ENCODE measurements at places on chromosomes 12 and 14. TPM values are rescaled to one million over a fixed set of nuclear protein-coding genes. Genes with fewer than 3 reads are reported as not detected.

DNA sequence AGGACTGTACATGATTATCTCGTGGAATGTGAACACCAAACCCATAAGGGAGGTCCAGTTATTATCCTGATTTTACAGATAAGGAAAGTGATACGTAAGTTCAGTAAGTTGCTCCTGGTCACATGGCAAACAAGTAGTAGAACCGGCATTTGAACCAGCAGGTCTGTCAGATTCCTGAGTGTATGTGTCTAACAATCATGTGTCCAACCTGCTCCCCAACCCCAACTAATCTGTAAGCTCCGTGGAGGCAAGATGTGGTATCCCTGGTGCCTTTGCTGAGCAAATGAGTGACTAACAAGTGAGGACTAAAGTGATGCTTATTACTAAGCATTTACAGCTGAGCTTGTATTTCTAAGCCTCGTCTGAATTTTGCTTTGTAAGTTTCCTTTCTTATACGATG lies 65.9 kb downstream of the PTPN21 start:
- peak; percentile 81 for DNase-seq

DNA sequence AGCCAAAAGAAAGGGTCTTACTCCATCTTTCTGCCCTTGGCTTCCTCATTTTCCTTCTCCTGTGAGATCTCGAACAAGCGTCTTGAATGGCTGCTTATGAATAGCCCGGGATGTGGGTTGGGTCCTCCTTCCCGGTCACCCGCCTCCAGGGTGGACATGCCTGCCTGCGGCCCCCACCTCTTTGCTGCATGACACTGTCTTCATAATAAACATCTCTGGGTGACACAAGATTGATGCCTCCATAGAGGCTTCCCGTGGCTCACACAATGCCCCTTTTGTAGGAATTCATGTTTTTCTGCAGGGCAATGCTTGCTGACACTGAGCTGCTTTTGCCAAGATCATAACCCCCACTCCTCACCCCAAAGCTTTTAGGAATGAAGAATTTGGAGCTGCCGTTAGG lies 125.9 kb downstream of the ZNF664 start:
- no peak for DNase-seq

- DNase-seq, result no peak
These were observed 11.8 kb downstream of the MTERF2 start for GRCh38 chr12:106975098-106975497.

DNA sequence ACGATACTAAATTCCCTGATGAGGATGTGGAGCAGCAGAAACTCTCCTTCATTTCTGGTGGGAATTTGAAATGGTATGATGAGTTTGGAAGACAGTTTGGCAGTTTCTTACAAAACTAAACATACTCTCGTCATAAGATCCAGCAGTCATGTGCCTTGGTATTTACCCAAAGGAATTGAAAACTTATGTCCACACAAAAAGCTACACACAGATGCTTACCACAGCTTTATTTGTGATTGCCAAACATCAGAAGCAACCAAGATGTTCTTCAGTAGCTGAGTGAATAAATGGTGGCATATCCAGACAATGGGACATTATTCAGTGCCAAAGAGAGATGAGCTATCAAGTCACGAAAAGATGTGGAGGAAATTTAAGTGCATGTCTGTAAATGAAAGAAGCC lies 10.7 kb upstream of the APOLD1 start:
- DNase-seq, result no peak

DNA sequence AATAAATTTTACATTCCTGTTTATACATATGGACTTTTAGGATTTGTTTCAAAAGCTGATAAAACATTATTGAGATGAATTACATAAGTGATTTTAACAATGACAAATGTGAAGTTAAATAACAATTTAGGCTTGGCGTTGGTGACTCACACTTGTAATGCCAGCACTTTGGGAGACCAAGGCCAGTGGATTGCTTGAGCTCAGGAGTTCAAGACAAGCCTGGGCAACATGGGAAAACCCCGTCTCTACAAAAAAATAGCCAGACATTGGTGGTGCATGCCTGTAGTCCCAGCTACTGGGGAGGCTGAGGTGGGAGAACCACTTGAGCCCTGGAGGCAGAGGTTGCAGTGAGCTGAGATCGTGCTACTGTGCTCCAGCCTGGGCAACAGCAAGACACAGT lies 7.4 kb downstream of the ACOT2 start:
- DNase-seq, result peak; percentile 59

DNA sequence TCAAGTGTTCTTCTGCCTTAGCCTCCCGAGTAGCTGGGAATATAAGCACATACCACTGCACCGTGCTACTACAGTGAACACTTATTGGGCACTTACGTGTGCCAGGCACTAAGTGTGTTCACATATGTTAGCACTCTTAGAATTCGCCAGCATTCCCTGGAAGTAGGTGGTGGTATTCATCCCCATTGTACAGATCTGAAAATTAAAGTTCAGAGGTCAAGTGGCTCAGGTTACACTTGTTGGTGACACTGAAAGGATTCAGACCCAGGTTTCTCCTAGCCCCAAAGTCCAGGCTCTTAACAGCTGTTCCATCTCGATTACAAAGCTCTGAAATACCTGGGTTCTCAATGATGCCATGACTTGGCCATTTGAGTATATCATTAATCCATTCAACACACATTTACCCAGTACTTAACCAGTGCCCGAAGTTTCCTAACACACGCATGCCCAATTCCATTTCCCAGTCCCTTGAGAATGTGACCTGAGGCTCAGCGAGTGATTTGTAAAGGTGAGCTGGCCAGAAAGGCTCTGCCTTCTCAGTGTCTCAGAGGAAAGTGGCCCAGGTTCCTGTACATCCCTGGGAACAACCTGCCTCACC lies 4.8 kb downstream of the MVK start:
- no peak for DNase-seq

GRCh38 chr12:116066381-116067230 lies 210.9 kb downstream of the MED13L start:
- peak; percentile 15 for DNase-seq

- no peak for DNase-seq
These were observed 16.7 kb downstream of the EGLN3 start for GRCh38 chr14:33934043-33934750.

GRCh38 chr12:62800707-62801400 lies 134.1 kb downstream of the PPM1H start:
- DNase-seq, result no peak

DNA sequence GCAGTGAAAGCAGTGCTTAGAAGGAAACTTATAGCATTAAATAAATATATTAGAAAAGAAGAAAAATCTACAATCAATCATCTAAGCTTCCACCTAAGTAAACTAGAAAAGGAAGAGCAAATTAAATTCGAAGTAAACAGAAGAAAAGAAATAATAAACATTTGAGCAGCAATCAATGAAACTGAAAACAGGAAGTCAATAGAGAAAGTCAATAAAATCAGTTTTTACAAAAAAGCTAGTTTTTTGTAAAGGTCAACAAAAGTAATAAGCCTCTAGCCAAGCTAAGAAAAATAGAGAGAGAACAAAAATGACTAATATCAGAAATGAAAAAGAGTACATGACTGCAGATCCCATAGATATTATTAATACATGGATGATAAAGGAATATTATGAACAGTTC lies 34.2 kb upstream of the KTN1 start:
- no peak for DNase-seq

- no peak for DNase-seq
These were observed 539.7 kb downstream of the SNAPC1 start for GRCh38 chr14:62301911-62302310.

- DNase-seq, result no peak
These were observed 1.6 kb upstream of the NDRG2 start for GRCh38 chr14:21026274-21026987.

DNA sequence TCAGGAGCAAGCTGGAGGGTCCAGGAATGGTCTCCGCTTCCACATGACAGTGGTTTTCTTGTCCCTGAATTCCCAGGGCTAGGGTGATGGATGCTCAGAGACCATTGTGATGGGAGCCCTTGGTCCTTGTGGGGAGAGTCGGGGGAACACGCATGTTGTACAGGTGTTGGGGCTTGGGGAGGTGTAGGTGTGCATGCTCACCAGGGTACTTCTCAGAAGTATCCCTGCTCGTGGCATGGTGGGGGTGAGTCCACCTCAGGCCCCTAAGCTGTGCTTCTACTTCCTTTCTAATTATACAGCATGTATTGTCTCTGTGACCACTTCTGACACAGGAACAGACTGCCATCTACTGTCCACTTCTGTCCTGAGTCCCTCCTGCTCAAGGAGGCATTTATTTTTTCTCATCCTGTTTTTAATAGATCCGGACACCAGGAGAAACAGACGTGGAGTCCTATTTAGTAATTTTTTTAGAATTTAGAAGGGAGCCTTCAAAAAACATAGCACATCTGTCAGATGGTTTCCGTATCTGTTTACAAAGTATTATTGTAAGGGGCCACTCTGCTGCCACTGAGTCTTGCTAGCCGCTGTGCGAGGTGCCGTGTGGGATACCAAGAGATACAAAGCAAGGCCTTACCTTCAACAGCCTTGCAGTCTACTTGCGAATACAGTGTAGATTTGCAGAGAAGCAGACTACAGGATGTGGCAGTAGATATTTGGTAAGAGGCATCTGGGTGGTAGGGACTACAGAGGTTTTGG lies 10.5 kb downstream of the NTF3 start:
- no peak for DNase-seq

GRCh38 chr12:58408516-58408915 lies 467.1 kb downstream of the ATP23 start:
- no peak for DNase-seq

DNA sequence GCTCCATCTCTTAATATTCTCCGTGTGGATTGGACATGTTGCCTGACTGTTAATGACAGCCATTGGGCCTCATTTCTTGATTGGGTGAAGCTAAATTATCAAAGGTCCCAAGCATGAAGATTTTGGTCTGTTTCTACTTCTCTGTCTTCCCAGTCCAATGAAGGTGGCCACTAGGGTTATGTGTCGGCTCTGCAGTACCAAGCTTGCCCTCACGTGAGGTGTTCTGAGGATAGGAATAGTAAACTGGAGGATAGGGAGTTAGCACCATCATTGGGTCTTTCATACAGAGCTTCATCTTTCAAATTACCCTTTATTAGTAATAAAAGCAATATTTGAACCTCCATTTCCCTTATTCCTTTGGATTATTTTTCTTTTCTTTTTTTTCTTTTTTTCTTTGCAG lies 21.9 kb upstream of the BICD1 start:
- DNase-seq, result no peak

KRT84 gene
- polyA plus RNA-seq, result 0.10 TPM

ABCD4 gene
- polyA plus RNA-seq, result 15.3 TPM

Measured in keratinocyte (primary cell).